ENCODE measurements at places on chromosomes 7 and 10.
A peak's percentile ranks its signal among the peaks of the same experiment; 100 is the strongest.

- no peak for DNase-seq
These were observed 185.8 kb downstream of the SORCS1 start for GRCh38 chr10:106978756-106979155.

GRCh38 chr7:105678811-105679495 lies 97.7 kb upstream of the EFCAB10 start:
- peak; percentile 24 for DNase-seq

- DNase-seq: no peak
These were observed 39.5 kb upstream of the WNT2 start for GRCh38 chr7:117362294-117362888.

DNA sequence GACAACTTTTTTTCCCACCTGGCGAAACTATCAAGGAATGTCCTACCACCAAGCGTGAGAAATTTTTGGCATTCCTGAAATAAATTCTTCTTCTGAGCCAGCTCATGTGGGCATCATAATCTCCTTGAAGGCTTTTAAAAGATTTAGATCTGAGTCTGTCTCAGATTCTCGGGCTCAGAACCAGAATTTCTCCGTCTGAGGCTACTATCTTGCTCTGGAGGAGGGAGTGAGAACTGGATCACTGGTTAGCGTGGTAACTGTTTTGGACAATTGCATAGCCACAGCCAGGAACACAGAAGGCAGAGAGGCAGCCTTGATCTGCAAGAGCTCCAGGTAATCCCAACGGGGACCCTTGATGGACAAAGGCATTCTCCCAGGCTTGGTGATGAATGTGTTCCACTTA lies 1.0 kb upstream of the PLAC9 start:
- no peak for DNase-seq

- DNase-seq: no peak
These were observed 74.2 kb downstream of the MALSU1 start for GRCh38 chr7:23373151-23374004.

- no peak for DNase-seq
These were observed 35.4 kb downstream of the ADAP1 start for GRCh38 chr7:919114-919442.

GRCh38 chr7:50342616-50343114 lies 38.1 kb downstream of the IKZF1 start:
- DNase-seq: no peak

- no peak for DNase-seq
These were observed 100.1 kb downstream of the XPNPEP1 start for GRCh38 chr10:109823196-109823595.
